NCI-H446 treated with DMSO at 0.1 percent for 48 hours (cell line): ENCODE measurements at places on chromosomes 7 and 10.

GRCh38 chr7:94395141-94396036, 694 bp downstream of the COL1A2 start:
- peak; percentile 83 for DNase-seq

DNA sequence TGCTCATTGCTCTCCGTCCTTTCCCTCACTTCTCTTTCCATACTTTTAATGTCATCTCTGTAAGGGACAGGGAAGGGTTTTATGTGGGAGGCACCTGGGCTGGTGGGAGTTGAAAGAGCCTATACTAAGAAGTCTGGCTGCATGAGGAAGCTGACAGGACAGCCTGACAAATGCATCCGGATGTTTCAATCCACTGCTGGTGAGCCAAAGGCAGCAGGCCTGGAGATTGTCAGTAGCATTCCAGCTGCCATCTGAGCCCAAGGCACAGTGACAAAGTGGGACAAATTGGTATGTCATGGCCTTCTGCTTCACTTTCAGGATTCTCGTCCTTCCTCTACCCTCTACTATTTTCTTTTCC, 218.4 kb downstream of the STK31 start:
- DNase-seq: no peak

GRCh38 chr10:2401459-2401858, 664.1 kb upstream of the ADARB2 start:
- DNase-seq: no peak

DNA sequence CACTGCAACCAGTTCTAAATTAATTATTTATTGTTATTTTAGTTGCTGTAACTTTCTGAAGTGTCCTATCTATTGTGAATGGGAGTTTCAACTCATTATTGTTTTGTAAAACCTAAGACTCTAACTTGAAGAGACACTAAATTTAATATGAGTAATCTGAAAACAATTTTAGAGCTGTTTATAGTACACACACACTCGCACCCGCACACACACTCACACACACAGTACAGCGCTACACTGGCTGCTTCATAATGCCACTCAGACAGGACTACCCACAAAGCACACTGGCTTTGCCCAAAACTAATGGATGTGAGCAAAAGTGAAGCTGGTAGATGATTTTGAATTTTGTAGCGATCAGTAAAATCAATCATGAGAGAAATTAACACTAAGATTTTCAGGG, 238.9 kb upstream of the ETV1 start:
- DNase-seq: no peak

GRCh38 chr10:17113346-17113745, 16.3 kb downstream of the CUBN start:
- DNase-seq: no peak

- no peak for DNase-seq
Observed at GRCh38 chr10:31678139-31678536, 250.5 kb downstream of the ARHGAP12 start.
